Lower leg skin (tissue), 4 donors: ENCODE measurements at places on chromosomes 13 and 19. TPM values are rescaled to one million over a fixed set of nuclear protein-coding genes. Genes with fewer than 3 reads are reported as not detected.

CEACAM3 gene
- not detected for total RNA-seq

- DNase-seq: peak; percentile 81
These were observed 314.1 kb downstream of the ZNF536 start for GRCh38 chr19:30686176-30686820.

DNA sequence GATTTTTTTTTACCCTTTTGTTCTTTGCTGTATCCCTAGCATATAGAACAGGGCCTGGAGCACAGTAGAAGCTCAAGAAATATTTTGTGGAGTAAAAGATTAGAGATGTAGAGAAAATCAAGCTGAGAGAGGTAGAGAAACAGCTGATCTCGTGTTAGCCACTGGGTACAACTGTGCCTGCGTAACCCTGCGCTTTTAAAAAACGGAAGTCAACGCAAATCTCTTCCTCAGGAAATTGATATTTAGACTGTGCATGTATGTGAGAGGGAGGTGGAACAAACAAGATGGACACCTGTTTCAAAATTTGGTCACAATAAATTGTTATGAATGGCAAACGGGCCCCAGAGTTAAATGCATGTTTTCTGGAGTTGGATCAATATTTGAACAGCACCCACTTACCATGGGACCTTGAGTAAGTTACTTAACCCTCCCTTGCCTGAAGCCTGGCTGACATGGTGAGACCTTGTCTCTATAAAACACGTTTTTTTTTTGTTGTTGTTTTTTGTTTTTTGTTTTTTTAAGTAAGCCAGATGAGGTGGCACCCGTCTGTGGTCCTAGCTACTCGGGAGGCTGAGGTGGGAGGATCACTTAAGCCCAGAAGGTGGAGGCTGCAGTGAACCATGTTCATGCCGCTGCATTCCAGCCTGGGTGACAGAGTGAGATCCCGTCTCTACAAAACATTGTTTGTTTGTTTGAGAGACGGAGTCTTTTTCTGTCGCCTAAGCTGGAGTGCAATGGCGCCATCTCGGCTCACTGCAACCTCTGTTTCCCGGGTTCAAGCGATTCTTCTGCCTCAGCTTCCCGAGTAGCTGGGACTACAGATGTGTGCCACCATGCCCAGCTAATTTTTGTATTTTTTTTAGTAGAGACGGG, 3.3 kb upstream of the EPOR start:
- DNase-seq: no peak

DNA sequence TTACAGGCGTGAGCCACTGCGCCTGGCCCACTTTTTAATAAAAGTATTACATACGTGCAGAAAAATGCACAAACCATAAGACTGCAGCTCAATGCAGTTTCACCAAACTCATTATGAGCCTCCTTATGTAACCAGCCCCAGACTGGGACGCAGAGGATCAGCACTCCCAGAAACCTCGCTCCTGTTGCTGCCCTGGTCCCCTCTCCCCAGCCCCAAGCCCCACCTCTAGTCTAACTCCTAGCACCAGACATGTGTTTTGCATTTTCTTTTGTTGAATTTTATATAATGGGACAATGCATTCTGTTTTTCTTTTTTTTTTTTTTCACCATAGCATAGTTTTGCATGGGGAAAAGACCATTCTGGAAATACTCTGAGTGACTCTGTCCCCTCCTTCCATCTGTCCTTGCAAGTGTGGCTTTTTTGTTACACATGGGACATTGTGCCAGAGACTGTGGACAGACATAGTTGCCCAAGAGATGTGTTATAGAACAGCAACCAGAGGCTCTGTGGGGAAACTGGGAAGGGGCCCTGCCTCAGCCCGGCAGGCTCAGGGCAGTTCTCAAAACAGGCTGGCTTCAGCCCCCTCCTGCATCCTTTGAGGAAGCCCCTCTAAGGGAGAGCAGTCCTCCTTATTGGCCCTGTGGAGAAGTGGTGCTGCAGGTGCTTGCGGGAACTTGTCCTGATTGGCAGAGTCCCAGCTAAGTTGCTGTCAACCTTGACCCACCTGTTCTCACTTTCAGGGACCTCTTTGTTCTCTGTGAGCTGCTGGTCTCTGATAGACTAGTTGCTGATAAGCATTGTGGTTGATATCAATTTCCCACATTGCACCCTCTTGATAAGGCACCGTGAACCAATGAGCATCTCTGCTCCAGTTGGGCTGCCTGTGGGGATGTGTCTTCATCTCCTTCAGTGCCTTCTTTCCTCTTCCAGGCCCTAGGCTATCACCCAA, 13.8 kb upstream of the OLFM4 start:
- DNase-seq: no peak

- DNase-seq: no peak
These were observed 199.3 kb upstream of the UBL3 start for GRCh38 chr13:30049692-30050091.

GRCh38 chr13:40477623-40478608, 188.5 kb downstream of the FOXO1 start:
- peak; percentile 43 for DNase-seq

GRCh38 chr13:30816736-30817135, 81.4 kb downstream of the ALOX5AP start:
- no peak for DNase-seq

- DNase-seq: no peak
These were observed 151.7 kb downstream of the EFNB2 start for GRCh38 chr13:106383791-106384190.

ZNF681 gene
- total RNA-seq: 3.2 TPM

CYP2B6 gene
- 3.7 TPM for total RNA-seq

LMO7 gene
- 60.5 TPM for total RNA-seq

DNA sequence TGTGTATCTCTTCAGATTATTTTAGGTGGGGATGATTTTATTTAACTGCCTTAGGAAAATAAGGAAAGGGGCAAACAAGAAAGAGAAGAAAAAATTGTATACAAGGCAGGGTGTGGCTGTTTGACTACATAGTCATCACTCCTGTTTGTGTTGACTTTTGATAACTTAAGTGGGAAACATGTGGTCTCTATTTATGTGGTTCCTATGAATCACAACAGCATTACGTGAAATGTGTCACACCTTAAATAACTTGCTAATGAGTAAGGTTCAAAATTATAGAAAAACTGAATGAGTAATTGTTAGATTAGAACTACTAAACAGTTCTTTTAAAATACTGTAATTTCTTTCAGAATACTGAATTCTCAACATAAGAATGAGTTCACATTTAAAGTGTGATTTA, 69.3 kb downstream of the LMO7 start:
- DNase-seq: no peak

GRCh38 chr19:17512574-17512939, 1.1 kb downstream of the PGLS start:
- DNase-seq: no peak

DNA sequence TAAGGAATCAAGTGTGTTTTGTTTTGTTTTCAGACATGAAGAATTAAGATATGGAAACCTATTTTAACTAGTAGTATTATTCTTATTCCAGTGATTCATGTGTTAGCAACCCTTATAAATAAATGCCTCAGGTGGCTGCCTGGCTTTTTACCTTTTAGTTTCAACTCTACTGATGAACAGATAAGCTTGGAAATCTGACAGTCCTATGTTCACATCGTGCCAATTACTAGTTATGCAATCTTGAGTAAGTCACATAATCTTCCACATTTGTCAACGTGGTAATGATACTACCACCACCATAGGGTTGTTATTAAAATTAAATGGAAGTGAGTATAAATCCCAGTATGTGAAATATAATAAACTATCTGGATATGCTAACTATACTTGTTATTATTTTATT, 64.3 kb downstream of the TBC1D4 start:
- no peak for DNase-seq

- no peak for DNase-seq
These were observed 78.8 kb downstream of the RAP2A start for GRCh38 chr13:97512732-97513131.

ZNF813 gene
- 3.7 TPM for total RNA-seq

- no peak for DNase-seq
These were observed 4.6 kb upstream of the ERFL start for GRCh38 chr19:41932720-41933332.

CEACAM1 gene
- 1.6 TPM for total RNA-seq

SPIB gene
- not detected for total RNA-seq

DNA sequence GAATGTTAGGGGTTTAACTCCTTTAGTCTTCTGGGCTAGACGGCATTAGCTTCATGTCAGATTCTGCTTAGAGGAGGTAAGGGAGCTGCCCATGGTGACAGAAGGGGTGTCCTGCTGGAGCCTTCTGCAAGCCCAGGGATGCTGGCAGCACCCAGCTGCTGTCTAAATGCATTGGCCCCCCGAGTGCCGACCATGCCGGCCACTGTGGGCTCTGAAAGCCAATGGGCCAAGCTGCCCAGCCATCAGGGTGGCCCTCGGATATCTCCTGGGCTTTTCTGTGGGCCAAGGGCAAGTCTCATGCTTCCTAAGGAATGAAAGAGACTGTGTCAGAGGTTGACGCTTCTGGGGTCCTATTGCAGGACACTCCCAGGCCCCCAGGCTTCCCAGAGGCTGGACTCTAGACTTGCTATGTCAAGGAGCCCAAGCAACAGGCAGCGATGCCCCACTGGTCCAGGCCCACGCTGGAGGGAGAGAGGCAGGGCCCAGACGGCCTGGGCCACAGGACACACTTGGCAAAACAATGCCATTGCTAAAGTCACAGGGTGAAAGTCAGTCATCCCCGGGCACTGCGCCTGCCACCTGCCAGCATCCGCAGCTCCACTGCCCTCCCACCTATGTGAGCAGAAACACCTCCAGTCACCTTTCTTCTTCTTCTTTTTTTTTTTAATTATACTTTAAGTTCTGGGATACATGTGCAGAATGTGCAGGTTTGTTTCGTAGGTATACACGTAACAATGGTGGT, 160.2 kb upstream of the GPR12 start:
- peak; percentile 56 for DNase-seq

DNA sequence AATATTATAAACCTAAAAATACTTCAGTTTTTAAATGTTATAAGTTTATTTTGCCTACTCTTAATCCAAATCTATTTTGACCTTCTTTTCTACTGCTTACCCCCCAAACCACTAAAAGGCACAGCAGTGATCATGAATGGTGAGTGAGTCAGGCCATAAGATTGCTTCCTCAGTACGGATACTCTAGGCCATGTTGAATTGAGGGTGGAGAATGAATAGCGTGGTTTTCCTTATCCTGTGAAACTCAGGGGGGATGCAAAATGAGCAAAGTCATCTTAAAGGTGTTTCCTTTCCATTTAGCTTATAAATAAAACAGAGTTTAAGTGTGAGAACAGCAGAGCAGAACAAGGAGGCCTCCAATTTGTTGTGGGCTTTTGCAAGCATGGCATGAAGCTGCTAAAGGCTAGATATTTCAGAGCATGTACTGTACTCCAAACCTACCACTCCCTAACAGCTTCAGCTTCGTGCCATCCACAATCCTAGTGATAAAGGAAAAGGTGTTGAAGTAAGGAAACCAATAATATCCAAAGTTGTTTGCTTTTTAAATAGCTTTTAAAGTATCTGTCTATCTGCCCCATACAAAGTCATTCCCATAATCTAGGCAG, 25.0 kb downstream of the SERPINE3 start:
- DNase-seq: no peak

- DNase-seq: no peak
These were observed 14.2 kb upstream of the LATS2 start for GRCh38 chr13:21075379-21076249.

DNA sequence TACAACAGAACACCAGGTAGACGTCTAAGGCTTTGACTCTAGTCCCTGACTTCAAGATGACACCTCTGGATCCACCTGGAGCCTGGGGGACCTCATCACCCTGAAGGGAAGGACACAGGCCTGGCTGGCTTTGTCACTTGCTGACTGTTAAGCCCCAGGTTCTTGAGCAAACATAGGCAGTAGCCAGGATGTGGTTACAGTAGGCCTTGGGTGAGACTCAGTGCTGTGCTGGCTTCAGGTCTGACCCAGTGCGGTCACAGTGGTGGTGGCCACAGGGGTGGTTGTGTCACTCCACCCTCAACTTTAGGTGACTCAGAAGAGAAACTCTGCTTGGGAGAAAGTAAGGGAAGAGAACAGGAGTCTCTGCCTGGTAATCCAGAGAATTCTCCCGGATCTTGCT, 497.8 kb downstream of the UQCRFS1 start:
- DNase-seq: no peak

STK24 gene
- 261 TPM for total RNA-seq

DNA sequence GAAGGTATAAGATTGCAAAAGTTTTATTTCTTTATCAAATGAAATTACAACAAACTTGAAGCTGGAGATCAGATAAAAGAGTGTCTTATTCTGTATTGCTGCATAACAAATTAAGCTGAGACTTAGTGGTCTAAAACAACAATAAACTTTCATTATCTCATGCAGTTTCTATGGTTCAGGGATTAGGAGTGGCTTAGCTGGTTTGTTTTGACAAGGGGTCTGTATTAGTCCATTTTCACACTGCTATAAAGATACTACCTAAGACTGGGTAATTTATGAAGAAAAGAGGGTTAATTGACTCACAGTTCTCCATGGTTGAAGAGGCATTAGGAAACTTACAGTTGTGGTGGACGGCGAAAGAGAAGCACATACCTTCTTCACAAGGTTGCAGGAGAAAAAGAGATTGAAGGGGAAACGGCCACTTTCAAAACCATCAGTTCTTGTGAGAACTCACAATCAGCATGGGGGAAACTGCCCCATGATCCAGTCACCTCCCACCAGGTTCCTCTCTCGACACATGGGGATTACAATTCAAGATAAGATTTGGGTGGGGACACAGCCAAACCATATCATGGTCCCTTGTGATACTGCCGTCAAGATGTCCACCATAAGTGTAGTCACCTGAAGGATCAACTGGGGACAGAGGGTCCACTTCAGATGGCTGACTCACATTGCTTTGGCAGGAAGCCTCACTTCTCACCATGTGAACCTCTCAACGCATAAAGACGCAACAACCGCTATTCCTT, 97.8 kb downstream of the RNF17 start:
- DNase-seq: no peak
